Thyroid gland (tissue), 4 donors: ENCODE measurements at places on chromosomes 1 and 21. TPM values are rescaled to one million over a fixed set of nuclear protein-coding genes. Genes with fewer than 3 reads are reported as not detected.
A peak's percentile ranks its signal among the peaks of the same experiment; 100 is the strongest.

The KCNT2 gene
- total RNA-seq, result 5.5 TPM

The DNAJC28 gene
- 12.3 TPM for total RNA-seq

The NTMT2 gene
- total RNA-seq, result not detected

The C1orf226 gene
- total RNA-seq, result 4.0 TPM

The S100A9 gene
- total RNA-seq, result 285 TPM

The COL6A2 gene
- 191 TPM for total RNA-seq

The COL24A1 gene
- 0.29 TPM for total RNA-seq

The ATF3 gene
- total RNA-seq, result 9.2 TPM

DNA sequence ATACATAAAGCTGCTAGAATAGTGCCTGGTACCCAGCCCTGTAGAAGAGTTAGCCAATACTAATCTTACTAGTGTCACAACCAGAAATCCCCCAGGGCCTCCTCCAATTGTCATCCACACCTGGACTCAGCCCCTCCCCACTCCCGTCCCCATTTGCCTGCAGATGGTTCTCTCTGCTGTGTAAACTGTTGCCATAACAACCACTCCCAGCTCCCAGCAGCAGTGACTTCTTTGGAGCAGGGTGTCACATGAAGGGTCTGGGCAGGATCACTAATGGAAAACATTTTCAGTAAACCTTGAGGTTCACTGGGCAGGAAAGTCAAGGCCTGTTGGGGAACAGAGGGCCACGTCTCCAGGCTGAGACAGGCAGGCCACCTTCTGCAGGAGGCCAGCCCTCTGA lies 126.0 kb upstream of the IPO9 start:
- DNase-seq, result peak; percentile 67
- peaks cover 9% of the 10 kb centered on the region for H3K4me1 ChIP-seq
- peak overlapping the region; percentile 16 for H3K27ac ChIP-seq
- no peaks in the 10 kb centered on the region for H3K27me3 ChIP-seq
- no peak overlapping the region for H3K4me3 ChIP-seq

GRCh38 chr1:195475568-195475967 lies 1132.7 kb downstream of the KCNT2 start:
- H3K36me3 ChIP-seq, result no peaks in the 10 kb centered on the region
- DNase-seq, result no peak
- no peaks in the 10 kb centered on the region for H3K4me1 ChIP-seq
- H3K27ac ChIP-seq, result no peak overlapping the region
- H3K27me3 ChIP-seq, result no peaks in the 10 kb centered on the region

DNA sequence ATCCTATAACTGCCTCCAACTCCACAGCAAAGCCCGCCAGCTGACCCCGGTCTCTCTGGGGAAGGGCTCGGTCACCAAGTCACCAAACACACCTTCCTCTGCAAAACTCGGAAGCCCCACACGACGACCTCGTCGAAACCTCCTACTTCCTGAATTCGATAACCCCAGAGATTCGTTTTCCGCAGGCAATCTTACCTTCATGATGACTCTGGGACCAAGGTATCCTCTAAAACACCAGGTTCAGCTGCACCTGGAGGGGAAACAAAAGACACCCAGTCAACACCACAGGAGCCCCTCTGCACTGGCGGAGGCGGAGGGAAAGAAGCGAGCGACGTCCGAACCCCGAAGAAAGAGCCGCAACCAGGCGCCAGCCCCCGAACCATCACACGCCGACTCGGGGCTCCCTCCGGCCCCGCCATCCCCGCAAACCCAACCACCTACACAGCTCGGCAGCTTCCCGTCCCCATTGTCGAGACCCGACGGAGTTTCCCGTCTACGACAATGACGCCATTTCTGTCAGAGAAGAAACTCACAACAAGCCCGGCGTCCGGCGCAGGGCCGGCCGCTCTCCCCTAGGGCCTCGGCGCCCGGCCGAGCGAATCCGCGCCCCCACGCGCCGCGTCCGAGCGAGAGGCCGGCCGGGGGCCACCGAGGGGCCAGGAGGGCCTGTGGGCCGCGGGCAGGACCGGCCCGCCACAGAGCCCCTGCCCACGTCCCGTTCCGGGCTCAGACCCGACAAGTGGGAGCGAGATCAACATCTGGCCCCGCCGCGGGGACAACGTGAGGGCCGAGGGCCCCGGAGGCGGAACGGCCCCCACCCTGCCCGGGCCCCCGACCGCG lies 1.0 kb downstream of the ARID4B start:
- peak overlapping the region; percentile 85 for H3K4me3 ChIP-seq
- H3K4me1 ChIP-seq, result peaks cover 33% of the 10 kb centered on the region
- H3K27me3 ChIP-seq, result no peaks in the 10 kb centered on the region
- DNase-seq, result peak; percentile 51

DNA sequence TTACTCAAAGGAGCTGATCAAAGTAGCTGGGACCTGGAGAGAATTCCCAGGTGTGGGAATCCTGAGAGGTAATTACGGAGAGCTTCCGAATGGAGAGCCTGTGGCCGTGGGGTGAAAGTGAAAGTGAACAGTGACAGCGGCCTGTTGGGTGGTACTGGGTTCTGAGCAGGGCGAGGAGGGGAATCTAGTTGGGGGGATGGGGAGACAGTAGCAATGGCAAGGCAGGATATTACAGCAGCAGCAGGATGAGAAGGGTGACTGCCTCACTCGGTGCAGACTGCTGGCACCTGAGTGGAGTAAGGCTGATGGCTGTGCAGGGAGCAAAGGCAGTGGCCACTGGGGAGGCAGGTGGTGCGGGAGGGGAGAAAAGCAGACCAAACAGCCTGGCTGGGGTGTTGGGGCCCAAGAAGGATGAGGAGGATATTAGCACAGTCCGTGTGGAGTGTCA lies 70.3 kb upstream of the PRDX6 start:
- H3K27ac ChIP-seq, result no peak overlapping the region
- H3K27me3 ChIP-seq, result no peaks in the 10 kb centered on the region
- DNase-seq, result no peak

DNA sequence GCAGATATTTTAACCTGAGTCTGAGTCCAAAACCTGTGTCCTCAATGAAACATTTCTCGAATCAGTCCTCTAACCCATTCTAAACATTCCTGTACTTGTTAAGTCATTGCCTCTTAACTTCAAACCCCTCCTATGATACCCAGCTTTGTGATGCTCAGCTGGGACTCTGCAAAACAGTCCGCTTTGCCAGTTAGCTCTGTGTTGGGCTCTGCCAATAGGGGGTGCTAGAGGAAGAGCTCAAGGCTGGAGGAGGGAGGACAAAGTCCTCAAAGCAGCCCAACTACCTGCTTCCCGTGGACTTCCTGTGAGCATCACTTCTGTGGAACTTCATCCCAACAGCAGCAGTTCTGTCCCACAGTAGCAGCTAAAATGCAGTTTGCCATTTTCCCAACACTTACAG lies 38.1 kb upstream of the SYT14 start:
- DNase-seq, result no peak
- H3K27me3 ChIP-seq, result no peaks in the 10 kb centered on the region
- H3K4me3 ChIP-seq, result no peak overlapping the region
- H3K36me3 ChIP-seq, result no peaks in the 10 kb centered on the region
- peaks cover 7% of the 10 kb centered on the region for H3K4me1 ChIP-seq

- no peak for DNase-seq
- no peaks in the 10 kb centered on the region for H3K27me3 ChIP-seq
- no peak overlapping the region for H3K4me3 ChIP-seq
- H3K36me3 ChIP-seq, result no peaks in the 10 kb centered on the region
- no peak overlapping the region for H3K27ac ChIP-seq
These were observed 299.4 kb upstream of the LYPLAL1 start for GRCh38 chr1:218874313-218874712.

DNA sequence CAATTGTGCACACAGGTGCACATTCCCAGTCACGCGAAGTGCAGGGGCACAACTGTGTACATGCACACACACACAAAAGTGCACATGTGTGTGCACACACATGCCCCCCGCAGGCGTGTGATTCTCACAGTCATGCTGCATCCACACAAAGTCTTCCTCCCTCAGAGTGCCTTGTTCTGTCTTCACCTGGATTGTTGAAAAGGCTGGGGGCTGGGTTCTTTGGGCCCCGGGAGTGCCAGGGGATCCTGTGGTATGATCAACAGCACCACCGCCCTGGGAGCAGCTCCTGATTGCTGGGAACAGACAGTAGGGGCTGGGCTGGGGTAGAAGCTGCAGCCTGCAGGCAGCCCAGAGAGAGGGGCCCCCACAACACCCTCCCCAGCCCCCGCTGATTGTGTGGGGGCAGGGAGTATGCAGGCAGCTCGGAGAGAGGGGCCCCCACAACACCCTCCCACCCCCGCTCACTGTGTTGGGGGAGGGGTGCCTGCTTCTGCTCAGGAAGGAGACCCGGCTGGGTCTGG lies 3.4 kb downstream of the COL18A1 start:
- peaks cover 71% of the 10 kb centered on the region for H3K4me1 ChIP-seq
- no peak overlapping the region for H3K27ac ChIP-seq
- no peaks in the 10 kb centered on the region for H3K27me3 ChIP-seq
- no peak overlapping the region for H3K4me3 ChIP-seq

DNA sequence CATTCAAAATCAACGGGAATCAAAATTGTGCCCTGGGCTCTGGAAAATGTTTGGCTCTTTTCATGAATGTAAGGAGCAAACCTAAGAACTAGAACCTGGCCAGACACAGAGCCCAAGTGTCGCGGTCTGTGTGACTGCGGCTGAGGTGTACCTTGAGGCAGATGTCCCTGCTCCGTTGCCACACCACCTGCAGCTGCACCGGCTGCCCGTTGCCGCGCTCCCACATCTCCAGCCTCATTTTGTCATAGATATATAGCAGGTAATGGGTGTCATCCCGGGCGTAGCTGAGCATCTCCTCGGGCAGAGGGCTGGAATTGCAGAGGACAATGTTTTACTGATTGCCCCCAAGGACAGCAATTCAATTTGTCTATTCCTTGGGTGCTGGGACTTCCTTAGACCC lies 18.7 kb downstream of the EXOSC10 start:
- no peaks in the 10 kb centered on the region for H3K4me1 ChIP-seq
- no peak for DNase-seq
- H3K27ac ChIP-seq, result no peak overlapping the region
- no peaks in the 10 kb centered on the region for H3K27me3 ChIP-seq
- peaks cover 55% of the 10 kb centered on the region for H3K36me3 ChIP-seq

DNA sequence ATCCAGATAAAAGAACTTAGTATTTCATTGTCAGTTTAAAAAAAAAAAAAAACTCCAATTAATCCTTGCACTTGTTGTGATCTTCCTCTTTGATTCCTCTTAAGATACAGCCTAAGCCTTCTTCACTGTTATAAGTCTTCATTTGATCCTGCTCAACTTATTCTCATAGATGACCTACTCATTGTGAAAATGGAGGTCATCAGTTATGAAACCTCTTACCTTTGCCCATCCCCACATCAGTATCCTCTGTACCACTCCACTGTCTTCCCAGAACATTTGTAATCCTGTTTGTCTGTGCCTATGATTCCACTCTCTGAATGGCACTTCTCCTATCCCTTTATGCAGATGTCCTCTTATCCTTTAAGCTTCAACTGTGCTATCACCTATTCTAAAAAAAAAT lies 28.0 kb downstream of the ODR4 start:
- no peak for DNase-seq
- H3K4me3 ChIP-seq, result no peak overlapping the region
- H3K36me3 ChIP-seq, result peaks cover 23% of the 10 kb centered on the region
- H3K27ac ChIP-seq, result no peak overlapping the region
- H3K4me1 ChIP-seq, result no peaks in the 10 kb centered on the region

DNA sequence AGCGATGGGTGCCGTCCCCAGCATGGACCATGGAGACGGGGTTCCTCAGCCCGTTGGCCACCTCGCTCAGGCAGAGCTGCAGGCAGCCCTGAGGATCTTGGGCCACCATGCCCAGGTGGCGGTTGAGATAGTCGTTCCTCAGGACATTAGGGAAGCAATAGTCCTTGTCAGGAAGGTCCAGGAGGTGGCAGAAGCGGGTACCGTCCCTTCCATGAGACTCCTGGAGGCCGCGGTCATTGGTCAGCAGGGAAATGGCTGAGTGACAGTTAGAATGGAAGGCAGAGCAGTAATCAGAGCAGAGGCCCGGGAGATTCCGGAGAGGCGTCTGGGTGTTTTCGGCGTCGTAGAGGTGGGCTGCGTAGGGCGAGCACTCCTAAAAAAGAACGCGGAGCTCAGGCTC lies 4.1 kb downstream of the HHIPL2 start:
- H3K27ac ChIP-seq, result no peak overlapping the region
- H3K4me1 ChIP-seq, result peaks cover 3% of the 10 kb centered on the region
- H3K36me3 ChIP-seq, result no peaks in the 10 kb centered on the region
- no peaks in the 10 kb centered on the region for H3K27me3 ChIP-seq
- no peak for DNase-seq

DNA sequence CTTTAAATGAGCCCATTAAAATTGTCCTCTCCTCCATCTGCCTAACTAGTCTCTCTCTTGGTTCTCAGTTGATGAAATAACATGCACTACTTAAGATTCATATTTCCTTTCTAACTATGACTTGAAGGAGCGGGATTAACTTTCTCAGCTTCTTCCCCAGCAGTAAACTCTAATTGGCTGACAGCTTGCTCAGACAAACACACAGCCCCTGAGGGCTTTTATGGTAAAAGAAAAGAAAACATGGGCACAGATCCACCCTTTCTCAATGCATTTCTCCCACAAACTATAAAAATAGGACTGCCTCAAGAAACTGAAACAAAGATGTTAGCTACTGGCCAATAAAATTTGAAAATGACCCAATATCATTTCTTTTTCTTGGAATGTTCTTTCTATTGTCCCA lies 703.1 kb downstream of the ADGRL2 start:
- no peak for DNase-seq
- no peaks in the 10 kb centered on the region for H3K27me3 ChIP-seq
- no peak overlapping the region for H3K27ac ChIP-seq
- no peaks in the 10 kb centered on the region for H3K36me3 ChIP-seq

- no peaks in the 10 kb centered on the region for H3K27me3 ChIP-seq
- no peak overlapping the region for H3K4me3 ChIP-seq
- no peaks in the 10 kb centered on the region for H3K36me3 ChIP-seq
- peak overlapping the region; percentile 31 for H3K27ac ChIP-seq
These were observed 369.6 kb upstream of the USP24 start for GRCh38 chr1:55584526-55585401.

DNA sequence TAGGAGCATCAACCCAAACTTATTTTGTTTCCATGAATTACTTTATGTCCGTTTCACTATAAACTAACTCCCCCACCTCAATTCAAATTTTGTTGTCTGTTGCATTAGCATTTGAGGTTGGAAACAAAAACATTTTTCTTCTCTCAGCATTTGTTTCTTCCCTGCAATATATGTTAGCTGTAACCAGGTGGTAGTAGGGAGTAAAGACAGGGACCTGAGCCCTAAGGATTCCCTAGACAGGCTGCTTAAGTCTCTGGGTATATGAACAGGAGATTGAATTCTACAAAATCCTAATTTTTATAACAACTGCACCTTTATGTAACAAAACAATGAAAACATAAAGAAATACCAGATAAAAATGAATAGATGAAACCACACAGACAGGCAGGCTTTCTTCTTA lies 242.6 kb downstream of the PAPPA2 start:
- no peaks in the 10 kb centered on the region for H3K36me3 ChIP-seq
- no peaks in the 10 kb centered on the region for H3K27me3 ChIP-seq
- H3K27ac ChIP-seq, result no peak overlapping the region
- DNase-seq, result no peak
- no peak overlapping the region for H3K4me3 ChIP-seq

DNA sequence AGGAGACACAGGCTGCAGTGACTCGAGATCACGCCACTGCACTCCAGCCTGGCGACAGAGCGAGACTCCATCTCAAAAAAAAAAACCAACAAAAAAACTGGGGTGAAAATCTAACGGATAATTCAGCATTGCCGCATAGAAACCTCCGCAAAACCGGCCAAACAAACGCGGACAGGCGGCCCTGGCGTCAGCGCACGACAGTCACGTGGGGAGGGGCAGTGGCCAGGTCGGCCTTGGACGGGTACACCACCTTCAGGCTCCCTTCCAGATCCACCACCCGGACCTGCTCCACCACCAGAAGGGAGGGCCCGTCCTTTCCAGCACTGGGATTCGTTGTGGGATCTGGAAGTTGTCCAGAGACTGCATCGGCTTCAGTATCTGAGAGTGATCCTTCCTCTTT lies 8.4 kb downstream of the SMIM1 start:
- peaks cover 65% of the 10 kb centered on the region for H3K36me3 ChIP-seq
- H3K27ac ChIP-seq, result no peak overlapping the region
- H3K27me3 ChIP-seq, result no peaks in the 10 kb centered on the region
- H3K4me1 ChIP-seq, result peaks cover 17% of the 10 kb centered on the region
- no peak overlapping the region for H3K4me3 ChIP-seq
